Activated T-cell treated with anti-CD3 and anti-CD28 coated beads, Interleukin-2, amount 50 U/mL, for 1 hour (primary cell): ENCODE measurements at places on chromosomes 4 and X.

GRCh38 chr4:53105313-53105712 lies 243.2 kb downstream of the RASL11B start:
- no peak for DNase-seq

DNA sequence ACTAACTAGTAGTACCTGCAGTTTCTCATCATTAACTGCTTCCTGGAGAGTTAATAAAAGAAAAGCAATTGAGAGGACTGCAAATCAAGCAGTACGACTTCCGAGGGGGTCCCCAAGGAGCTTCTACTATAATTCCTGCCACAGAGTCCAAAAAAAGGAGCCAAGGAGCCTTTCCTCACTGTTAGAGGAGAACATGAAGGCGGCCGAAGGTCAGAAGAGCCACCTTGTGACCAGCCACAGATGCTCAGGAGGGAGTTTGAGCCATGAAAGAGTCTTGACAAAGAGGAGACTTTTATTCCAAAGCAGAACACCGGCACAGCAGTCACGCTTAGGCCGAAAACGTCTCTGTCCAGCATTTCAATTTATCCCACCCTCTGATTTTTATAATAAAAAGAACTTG lies 62.2 kb downstream of the RELL1 start:
- no peak for DNase-seq

- peak; percentile 43 for DNase-seq
Measured at GRCh38 chrX:150486011-150486410, 82.4 kb upstream of the MTM1 start.

GRCh38 chr4:183205193-183205592 lies 106.1 kb downstream of the WWC2 start:
- DNase-seq = no peak

DNA sequence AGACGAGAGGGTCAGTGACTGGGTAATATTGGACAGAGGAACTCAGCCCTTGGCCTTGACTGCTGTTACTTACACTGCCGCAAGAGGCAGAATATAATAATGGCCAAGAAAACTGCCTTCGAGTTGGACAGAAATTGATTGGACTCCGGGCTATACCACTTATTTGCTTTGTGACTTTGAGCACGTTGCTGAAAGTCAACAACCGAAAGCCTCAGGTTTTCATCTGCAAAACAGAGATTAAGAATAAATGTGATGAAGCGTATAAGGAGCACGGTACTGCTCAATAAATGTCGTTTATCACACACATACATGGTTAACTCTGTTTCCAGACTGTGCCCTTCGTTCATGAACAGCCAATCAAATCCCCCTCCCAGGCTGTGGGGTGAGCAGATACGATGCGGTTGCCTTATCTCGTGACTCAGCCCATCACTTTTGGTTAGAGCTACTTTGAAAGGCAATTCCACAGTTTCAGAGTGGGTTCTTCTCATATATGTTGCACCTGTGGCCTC lies 91.6 kb downstream of the TSPAN7 start:
- DNase-seq = no peak

DNA sequence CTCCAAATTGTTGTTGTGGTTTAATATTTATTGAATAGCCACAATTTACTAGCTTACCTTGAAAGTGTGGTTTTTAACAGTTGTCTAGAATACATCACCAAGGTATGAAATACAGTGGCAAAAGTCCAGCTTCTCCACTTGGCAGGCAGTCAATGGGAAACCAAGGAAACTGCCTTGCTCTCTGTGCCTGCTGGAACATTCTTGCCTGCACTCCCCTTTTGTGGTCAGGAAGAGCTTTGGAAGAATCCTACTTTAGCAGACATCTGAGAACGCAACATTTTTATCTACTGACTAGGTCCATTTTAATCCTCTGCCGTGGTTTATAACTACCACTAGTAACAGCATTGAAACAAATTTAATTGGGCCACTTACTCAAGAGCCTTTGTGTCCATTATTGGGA lies 64.5 kb downstream of the TENM3 start:
- DNase-seq = no peak

DNA sequence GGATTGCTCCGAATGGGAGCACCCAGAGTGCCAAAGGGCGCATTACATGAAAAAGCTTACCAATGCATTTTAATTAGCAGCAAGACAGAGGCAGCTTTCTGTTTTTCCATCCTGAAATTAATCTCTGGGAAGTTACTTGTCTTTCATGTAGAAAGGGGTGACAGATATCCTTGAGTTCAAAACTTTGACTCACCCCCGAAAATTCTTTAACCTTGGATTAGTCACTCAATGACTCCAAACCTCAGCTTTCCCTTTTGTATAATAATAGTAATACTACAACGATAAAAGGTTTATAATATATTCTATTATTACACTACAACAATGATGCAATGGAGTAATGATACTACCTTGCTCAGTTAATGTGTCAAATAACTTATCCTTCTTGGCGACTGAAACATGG lies 126.3 kb downstream of the ADAMTS3 start:
- no peak for DNase-seq

DNA sequence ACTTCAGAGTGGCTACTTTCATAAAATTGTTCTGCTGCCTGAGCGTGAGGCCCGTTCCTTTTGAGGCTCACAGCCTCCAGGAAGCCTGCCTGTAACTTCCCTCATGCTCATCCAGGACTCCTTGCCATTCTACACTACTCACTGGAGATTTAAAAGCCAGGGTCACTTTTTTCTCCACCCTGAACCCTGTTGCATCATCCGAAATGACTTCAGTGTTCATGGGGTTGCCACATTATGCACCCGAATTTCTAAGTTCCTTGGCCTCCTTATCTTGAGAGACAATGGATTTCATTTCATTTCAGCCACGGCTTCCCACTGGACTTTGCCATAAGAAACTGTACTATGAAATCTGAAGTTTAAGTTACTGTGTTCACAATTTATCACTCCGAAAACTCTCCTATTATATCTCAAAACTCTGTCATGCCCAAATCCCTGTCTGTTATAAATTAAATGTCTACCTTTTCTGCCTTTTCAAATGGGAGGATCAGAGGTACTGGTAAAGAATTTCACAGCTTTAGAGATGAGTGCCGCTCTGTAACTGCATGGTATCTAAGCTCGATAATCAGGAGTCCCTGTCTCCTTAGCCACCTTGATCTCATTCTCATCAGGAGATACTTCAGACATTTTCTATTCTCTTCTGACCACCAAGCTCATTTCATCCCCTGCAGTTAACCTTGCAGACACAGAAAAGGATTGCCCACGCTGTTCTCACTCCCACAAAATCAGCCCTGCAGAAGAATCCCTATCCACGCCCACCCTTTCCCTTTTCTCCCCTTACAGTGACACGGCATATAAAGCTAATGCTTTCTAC lies 59.9 kb downstream of the TRIML1 start:
- no peak for DNase-seq
